ENCODE measurements at places on chromosomes 12 and 14.

DNA sequence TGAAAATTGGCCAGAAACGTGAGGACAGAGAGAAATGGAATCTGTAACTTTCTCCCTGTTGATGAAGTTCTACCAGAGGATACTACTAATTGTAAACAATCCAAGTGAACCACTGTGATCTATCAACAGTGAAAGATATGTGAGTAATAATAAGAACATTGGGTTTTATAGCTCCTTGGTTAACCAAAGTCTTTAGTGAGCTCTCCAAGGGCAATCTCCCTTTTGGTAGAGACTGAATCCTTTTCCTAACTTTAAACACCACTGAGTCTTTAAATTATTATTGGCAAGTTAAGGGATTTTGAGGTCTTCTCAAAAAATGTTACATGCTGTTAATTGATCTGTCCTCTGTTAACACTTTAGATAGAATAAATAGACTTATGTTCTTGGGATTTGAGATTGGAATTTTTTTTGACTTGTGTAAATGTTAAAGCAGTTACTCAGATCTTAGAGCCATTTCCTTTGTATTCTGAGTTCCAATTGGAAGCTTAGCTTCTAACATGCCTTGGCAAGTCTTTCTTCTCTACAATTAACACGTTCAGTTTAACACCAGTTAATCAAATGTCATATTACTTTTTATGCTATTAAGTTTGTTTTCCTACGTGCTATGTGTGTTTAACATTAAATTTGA is 338.2 kb upstream of the DDHD1 start:
- DNase-seq: no peak

DNA sequence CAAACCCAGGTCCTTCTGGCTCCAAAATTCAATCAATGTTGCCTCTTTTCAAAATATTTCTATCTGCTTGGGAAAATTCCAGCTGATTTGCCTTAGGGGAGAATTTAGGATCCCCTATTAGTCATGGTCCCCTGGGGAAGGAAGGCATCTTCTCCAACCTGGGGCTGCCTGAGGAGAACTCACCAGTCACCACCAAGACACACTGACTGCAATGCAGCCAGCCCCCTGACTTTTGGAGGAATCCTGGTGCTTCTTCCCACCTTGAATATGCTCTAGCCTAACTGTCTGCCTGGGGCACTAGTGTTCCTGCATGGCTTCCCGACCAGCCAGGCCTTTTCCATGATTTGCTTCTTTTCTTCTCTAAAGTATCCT is 71.8 kb upstream of the BCL2L14 start:
- DNase-seq: no peak

GRCh38 chr14:50599700-50600444 is 39.9 kb downstream of the ATL1 start:
- DNase-seq: no peak

GRCh38 chr14:99606359-99606758 is 2.4 kb upstream of the CCDC85C start:
- DNase-seq: no peak

GRCh38 chr12:29957835-29958234 is 174.1 kb upstream of the TMTC1 start:
- no peak for DNase-seq

DNA sequence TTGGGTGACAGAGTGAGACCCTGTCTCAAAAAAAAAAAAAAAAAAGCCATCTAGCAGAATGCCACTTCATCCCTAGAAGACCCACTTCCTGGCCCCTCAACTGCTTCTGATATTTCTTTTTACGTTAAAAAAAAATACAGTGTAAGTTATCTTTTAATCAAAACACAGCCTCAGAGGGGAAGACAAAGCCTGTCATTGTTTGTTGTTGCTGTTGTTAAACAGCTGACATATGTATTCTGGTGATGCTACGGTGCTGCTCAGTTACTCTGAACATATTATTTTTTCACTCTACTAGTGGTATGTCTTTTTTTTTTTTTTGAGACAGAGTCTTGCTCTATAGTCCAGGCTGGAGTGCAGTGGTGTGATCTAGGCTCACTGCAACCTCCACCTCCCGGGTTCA is 75.4 kb downstream of the PAPLN start:
- no peak for DNase-seq

- no peak for DNase-seq
Measured at GRCh38 chr12:26451763-26452162, 256.4 kb downstream of the SSPN start.

GRCh38 chr12:50411051-50411660 is 10.5 kb downstream of the LARP4 start:
- no peak for DNase-seq

- DNase-seq: no peak
Measured at GRCh38 chr14:34052658-34053014, 101.8 kb upstream of the EGLN3 start.

DNA sequence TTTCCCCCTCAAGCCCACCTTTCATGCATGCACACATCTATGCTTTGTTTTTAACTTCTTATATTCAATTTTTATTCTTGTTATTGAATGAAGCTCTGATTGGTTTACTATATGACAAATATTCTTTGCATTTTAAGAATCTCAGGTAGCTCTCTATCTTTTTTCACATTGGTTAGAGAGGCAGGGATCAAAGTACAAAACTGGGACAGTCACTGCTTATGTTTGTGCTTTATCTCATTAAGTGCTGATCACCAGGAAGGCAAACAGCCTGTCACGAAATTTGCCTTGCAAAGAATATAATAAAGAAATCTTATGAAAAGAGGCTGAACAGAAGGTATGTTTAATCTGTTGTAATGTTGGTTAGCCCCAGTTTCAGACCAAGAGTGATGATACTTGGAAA is 29.7 kb upstream of the INSM2 start:
- DNase-seq: no peak

GRCh38 chr12:111812881-111813741 is 28.9 kb upstream of the MAPKAPK5 start:
- DNase-seq: peak; percentile 33

DNA sequence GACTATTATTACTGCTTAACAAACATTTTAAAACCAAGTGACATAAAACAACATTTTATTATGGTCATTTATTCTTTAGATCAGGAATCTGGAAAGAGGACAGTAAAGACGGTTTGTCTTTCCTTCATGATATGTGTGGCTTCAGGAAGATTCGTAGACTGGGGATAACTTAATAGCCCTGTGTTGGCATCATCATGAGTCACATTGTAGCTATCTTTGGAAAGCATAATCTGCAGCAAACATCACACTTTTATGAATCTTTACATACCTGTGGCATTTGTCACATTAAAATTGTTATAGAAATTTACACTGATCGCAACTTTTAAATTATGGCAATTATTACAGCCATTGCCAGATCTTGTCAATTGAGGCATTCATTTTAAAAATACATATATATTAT is 397.1 kb downstream of the NOVA1 start:
- DNase-seq: no peak

- DNase-seq: no peak
Measured at GRCh38 chr14:60133487-60133886, 31.7 kb downstream of the DHRS7 start.

DNA sequence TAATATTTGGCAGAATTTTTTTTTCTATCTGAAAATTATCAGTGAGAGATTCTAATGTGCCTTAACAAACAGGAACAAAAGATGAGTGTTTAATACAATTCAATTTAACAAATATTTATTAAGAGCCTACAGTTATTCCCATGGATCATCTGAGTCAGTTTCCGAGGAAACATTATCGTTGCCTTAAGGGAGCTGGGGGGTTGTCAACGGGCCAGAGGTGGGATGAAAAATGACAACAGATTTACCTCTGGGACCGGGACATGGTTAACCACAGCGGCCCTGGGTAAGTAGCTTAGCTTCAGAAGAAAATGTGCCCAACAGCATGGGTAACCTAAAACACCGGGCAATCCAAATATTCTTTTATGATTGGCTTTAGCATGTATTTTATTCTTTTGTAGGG is 113.6 kb downstream of the DAD1 start:
- no peak for DNase-seq

Measured in stimulated activated CD4-positive, alpha-beta T cell treated with anti-CD3 and anti-CD28 coated beads, Interleukin-1b, Interleukin-23, amount 100 ng/mL, for 1 hour (primary cell).